Cardiac muscle cell (in vitro differentiated cells and primary cell): ENCODE measurements at places on chromosomes 13 and 19.

DNA sequence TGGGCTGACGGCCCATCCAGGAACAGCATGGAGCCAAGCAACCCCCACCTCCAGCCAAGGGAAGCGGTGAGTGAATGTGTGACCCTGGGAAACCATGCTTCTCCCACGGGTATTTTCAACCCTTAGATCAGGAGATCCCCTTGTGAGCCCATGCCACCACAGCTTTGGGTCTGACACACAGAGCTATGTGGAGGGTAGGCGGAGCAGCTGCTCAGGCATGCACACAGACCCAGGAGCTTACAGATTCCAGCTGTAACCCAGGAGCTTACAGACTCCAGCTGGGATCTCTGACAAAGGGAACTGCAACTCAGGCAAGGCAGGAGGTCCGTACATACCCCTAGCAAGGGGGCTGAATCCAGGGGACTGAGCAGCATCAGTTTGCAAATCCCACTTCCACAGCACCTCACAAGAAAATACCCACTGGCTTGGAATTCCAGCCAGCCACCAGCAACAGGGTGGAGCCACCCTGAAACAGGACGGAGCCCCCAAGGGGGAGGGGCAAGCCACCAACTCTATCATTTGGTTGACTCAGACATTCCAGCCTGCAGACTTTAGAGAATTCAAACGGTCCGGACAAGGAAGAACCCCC lies 40.8 kb upstream of the RFXAP start:
- peak; percentile 70 for DNase-seq

- DNase-seq: no peak
These were observed 13.0 kb upstream of the MYH14 start for GRCh38 chr19:50190439-50190891.

DNA sequence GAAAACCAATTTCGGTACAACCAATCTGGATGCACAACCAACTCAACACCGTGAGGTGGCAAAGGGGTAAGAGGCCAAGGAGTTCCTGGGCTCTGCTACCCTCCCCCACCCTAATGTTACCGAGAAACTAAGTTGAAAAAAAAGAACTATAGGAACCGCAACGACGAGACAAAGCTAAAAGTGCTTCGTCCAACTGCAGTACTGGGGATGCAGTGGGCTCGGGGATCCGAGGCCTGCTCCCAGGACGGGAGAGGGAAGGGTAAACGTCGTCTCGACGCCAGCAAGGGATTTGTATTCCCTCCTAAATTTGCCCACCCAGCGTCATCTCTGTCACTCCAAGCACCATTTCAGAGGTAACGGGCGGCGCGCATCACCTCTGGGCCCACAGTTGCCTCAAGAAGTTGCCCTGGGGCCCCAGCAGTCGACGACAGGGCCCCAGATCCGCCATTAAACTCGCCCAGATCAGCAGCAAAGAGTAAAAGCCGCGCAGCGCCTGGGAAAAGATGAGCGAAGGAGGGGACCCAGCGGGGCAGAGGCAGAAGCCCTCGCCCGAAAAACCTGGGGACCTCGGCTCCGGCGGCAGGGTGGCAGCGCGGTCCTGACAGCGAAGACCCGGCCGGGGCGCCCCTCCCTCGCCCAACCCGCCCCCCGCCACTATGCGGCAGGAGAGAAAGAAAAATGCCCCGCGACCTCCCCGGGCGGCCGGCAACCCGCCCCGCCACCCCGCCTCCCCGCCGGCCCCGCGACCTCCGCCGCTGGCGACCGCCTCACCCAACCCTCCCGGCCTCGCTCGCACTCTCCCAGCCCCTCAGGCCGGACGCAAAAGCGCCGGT lies 752 bp downstream of the ZMYM5 start:
- DNase-seq: peak; percentile 28

DNA sequence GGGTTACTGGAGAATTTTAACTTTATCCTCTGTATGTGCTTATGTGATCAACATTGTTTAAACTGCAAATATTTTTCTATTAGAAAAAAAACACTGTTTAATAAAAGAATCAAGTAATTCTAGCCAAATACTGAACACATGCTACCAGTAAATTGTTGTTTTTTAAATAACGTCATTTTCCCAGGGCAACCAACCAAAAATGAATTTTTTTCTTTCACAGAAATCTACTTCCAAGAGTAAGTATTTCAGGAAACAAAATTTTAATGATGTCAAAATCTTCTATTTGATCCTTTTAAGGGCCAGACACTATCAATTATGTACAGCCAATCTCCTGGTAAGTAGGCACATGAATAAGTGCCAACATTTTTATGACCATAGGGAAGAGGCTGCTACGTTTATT lies 57.1 kb downstream of the TUBGCP3 start:
- DNase-seq: no peak

DNA sequence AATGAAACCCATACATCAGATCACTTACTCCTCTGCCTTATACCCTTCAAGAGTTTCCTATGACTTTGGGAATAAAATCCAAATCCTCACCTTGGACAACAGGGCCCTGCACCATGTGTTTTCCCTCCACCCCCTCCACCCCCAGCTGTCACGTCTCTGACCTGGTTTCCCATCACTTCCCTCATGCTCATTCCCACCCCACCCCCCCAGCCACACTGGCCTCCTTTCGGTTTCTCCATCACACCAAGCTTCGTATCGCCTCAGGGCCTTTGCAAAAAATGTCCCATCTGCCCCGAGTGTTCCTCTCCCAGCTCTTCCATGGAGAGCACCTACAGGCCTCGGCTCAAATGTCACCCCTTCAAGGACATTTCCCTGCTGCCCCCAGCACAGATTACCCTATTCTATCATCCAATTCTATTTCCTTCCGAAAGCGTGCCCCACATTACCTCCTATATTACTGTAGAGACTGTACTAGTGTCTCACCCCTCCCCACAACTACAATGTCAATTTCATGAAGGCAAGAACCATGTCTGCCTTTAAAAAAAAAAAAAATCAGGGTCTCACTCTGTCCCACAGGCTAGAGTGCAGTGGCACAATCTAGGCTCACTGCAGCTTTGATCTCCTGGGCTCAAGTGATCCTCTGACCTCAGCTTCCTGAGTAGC lies 16.8 kb upstream of the FFAR2 start:
- peak; percentile 45 for DNase-seq

DNA sequence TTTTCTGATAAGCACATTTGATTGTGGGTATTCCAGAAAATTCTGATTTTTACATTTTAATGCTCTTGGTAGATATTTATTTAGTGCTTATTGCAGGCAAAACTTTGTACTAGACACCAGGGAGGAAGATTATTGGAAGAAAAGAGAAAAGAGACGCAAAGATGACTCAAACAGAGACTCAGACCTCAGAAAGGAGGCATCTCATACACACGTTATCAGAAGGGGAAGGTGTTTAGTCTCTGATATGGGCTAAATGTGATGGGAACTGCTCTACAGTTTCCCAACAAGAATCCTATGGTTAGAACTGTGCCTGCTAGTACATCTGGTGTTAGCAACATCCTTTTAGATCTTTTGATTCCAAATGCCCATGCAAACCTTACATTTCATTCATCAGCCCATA lies 245.6 kb downstream of the KLF5 start:
- no peak for DNase-seq

DNA sequence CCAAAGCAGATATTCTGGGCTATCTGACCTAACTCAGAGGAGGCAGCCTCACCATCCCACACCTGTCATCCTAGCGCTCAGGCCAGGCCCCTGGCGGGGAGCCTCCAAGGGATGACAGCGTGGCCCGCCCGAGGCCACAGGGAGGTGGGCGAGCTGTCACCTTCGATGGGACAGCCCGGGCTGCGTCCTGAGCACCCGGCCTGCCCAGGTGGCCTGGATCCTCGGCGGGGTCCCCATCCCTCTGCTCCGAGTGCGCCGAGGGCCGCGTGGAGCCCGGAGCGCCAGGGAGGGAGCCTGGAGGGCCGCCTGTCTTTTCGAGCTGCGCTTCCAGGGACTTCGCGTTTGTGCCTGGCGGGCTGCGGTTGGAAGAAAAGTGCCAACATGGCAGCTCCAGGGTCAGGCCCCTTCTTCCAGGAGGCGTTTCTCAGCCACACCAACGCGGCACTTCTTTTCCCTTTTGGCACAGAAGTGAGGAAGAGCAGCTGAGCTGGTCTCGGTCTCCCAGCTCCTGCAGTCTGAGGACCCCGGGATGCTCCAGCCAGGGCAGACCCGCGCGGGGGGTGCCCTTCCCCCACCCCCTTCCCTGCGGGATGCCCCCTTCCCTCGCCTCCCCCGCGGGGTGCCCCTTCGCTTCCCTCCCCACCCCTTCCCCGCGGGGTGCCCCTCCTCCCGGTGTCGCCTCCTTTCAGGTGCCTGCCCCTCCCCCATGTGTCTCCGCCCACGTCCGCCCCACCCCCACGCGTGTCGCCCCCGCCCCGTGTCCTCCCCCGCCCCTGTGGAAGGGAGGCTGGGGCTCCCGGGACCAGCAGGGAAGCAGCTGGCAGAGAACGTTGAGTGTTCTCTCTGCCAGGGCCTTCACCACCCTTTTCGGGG lies 42.3 kb downstream of the GJA3 start:
- peak; percentile 68 for DNase-seq

GRCh38 chr13:82688400-82688994 lies 1193.8 kb downstream of the SLITRK1 start:
- no peak for DNase-seq

DNA sequence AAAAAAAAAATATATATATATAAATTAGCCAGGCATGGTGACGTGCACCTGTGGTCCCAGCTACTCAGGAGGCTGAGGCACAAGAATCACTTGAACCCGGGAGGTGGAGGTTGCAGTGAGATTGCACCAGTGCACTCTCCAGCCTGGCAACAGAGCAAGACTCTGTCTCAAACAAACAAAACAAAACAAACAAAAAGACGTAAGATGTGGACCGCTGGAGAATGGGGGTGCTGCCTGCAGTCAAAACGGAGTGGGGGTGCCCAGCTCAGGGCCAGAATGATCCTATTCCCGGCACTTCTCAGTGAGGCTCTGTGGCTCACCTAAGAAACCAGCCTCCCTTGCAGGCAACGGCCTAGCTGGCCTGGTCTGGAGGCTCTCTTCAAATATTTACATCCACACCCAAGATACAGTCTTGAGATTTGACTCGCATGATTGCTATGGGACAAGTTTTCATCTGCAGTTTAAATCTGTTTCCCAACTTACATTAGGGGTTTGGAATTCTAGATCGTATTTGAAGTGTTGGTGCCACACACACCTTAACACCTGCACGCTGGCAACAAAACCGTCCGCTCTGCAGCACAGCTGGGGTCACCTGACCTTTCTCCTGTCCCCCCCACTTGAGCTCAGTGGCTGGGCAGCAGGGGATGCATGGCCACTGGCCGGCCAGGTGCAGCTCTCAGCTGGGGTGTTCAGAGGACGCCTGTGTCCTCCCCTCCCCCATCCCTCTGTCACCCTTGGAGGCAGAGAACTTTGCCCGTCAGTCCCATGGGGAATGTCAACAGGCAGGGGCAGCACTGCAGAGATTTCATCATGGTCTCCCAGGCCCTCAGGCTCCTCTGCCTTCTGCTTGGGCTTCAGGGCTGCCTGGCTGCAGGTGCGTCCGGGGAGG lies at the start of gene F7:
TSS of gene F7 (plus strand) at position 760 of the 889 bp plus-strand sequence. CDS start at position 811, 51 bp downstream.
- DNase-seq: no peak

DNA sequence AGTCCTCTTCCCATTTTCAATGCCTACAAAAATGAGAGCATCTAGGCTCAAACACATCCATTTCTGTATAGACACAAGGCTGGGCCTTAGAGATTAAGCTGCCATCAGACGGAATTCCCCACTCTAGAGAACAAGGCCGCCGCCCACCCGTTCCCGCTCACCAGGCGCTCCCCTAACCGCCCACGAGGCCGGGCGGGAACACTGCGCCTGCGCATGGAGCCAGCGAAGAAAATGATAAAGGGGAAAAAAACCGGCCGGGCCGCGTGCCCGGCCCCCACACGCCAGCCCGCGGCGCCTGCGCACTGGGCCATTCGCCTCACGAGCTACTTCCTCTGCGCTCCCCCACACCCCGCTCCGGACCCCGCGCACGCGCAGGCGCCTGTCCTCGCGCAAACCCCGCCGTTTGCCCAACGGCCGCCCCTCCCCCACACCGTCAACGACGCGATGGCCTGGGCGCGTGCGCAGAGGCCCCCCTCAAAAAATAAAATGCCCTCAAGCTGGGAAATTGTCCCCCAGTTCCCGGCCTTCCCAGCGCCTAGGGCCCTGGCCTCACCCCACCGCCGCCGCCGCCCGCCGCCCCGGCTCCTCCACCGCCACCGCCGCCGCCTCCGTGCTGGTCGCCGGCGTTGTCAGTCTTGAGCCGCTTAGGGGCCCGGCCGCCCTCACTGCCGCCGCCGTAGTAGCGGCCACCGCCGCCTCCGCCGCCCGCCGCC lies 483 bp downstream of the HNRNPL start:
- peak; percentile 97 for DNase-seq

- DNase-seq: no peak
These were observed 3.3 kb upstream of the KCNC3 start for GRCh38 chr19:50332244-50333038.
